ENCODE measurements at places on chromosomes 7 and 10. TPM values are rescaled to one million over a fixed set of nuclear protein-coding genes. Genes with fewer than 3 reads are reported as not detected.

Gene LRGUK
- total RNA-seq, result not detected

Gene VPS37D
- total RNA-seq, result 4.2 TPM

Gene GNA12
- total RNA-seq, result 19.8 TPM

Gene CCDC172
- not detected for total RNA-seq

Gene CFAP58
- total RNA-seq, result 0.75 TPM

Gene ELFN1
- total RNA-seq, result 0.08 TPM

Gene FKBP6
- not detected for total RNA-seq

Gene LAMB4
- 0.12 TPM for total RNA-seq

Gene RPS24
- total RNA-seq, result 2,574 TPM

Gene GALNT17
- total RNA-seq, result 0.35 TPM
